ENCODE measurements at places on chromosomes 12 and 14.
A peak's percentile ranks its signal among the peaks of the same experiment; 100 is the strongest.

GRCh38 chr12:95788637-95789036 is 1.9 kb downstream of the NTN4 start:
- no peak for DNase-seq

- no peak for DNase-seq
Measured at GRCh38 chr12:69657376-69658137, 41.5 kb downstream of the BEST3 start.

DNA sequence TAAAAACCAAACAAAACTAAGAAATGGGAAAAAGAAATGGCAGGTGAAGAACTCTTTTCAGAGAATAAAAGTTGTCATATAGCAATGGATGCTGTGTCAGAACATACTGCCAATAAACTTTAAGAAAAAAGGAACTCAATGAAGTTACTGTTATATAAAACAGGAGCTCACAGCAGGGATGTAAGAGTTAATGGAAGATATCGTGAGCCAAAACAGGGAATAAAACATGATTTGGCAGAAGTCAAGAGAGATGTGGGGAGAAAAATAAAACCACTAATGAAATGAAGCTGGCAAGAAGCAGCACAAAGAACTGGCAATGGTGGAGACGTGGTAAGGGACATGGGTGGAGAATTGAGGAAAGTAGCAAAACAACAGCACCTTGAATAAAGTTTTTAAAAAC is 61.0 kb downstream of the TAOK3 start:
- DNase-seq: no peak

DNA sequence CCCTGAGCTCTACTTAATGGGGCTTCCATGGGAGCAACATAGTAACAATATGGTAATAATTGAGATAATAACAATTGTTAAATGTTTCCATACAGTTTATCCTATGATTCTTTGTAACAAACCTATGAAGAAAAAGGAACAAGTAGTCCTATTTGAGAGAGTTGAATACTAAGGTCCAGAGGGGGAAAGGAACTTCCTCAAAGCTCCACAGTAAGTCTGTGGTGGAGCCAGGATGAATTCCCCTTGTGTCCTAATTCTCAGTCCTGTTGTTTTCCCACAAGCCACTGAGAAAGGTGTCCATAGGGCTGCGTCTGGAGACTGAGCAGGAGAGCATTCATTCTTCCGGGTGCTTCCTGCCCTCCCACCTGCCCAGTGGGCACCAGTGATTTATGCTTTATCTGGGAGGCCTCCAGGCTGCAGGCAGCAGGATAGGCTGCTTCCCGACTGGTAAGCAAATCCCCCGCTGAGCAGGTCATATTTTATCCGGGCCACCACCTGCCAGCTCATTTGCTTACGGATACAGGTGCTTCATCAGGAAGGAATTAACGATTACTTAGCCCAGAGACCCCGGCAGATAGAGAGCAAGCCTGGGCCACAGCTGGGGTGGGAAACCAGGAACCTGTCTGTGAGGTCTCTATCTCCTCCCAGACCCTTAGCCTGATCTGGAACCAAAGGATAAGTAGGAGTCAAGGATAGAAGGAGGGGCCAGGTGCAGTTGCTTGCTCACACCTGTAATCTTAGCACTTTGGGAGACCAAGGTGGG is 33.9 kb upstream of the FAM222A start:
- DNase-seq: no peak

DNA sequence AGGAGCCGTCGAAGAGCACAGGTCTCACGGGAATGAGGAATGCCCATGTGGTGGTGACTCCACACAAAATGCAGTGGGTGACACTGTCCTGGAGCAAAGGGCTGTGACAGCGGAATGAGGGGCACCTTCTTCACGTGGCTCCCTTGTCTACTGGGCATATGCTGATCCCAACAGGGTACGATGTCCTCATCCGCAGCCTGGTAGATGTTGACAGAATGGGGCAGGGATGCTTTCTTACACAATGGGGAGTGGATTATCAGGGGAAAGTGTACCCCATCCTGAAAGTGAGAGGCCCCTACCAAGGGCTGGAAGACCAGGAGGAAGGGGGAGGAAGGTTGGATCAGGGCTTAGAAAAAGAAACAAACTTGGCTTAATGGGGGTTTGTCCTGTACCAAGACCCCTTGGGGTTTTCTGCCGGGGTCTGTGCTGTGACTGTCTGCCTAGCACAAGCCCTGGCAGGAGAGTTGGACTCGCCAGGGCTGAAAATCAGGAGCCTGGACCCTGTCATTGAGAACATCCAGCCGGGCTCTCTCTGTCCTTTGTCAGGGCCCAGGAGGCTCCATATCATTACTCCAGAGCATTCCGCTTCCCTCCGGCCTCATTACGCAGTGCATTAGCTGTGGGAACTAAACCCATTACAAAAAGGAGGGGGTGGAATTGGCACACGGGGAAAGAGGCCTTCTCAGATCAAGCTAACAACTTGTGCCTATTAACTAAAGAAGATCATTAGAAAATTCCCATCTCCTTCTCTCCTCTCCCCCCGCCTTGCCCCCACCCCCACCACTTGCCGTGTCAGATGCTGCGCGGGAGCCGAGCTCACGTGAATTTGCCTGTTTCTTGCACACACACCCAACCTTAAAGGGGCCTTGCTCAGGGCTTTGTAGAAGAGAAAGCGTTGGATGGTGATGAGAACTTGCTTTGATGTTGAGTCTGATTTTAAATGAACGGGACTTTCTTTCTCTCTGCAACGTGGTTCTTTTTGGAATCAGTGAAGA is 171.8 kb upstream of the PARP11 start:
- DNase-seq: no peak

GRCh38 chr12:3931206-3931605 is 58.0 kb upstream of the PARP11 start:
- DNase-seq: no peak

DNA sequence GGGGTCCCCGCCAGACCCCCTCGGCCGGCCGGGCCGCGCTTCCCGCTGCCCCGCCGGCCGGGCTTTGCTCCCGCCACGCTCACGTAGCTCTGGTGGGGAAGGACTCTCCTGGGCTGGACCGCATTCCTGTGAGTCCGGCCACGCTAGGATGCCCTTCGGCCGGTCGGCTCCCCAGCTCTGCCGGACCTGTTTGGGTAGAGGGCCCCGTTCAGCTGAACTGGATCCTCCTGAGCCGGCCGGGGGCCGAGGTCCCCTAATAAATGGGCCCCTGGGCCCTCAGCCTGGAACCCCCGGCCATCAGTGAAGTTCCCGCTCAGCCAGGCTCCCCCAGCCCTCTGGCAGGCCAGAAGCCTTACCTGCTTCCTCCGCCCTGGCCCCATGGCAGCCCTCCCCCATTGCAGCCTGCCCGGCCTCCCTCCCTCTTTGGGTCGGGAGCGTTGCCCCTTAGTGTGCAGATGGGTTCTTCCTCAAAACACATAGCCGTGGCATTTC is 593 bp downstream of the UNC119B start:
- DNase-seq: peak; percentile 6

DNA sequence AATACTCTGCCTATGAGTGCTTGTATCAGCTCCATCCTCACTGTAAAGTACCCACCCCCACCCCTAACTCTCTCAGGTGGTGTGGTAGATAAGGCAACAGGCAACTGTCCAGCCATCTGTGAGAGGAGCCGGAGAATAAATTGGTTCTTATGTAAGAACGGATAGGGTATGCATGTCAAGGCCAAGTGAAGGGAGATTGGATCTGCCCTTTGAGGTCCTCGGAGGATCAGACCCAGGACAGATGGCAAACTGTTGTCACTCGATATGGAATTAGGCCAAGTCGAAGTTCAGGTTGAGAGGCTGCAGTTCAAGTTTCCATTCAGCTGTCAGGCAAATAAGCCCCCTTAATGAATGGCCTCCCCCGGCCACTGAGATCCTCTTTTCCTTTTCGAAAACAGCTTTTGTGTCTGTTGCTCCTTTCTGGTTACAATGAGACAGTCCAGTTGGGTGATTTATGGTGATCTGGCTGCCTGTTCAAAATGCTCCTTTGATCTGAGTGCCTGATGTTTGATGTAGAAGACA is 120.3 kb downstream of the VRK1 start:
- no peak for DNase-seq

- DNase-seq: no peak
Measured at GRCh38 chr12:116615141-116615861, 56.1 kb downstream of the MAP1LC3B2 start.

GRCh38 chr14:83711046-83711445 is 1818.9 kb upstream of the FLRT2 start:
- no peak for DNase-seq

GRCh38 chr14:33833706-33834465 is 117.0 kb downstream of the EGLN3 start:
- DNase-seq: no peak

DNA sequence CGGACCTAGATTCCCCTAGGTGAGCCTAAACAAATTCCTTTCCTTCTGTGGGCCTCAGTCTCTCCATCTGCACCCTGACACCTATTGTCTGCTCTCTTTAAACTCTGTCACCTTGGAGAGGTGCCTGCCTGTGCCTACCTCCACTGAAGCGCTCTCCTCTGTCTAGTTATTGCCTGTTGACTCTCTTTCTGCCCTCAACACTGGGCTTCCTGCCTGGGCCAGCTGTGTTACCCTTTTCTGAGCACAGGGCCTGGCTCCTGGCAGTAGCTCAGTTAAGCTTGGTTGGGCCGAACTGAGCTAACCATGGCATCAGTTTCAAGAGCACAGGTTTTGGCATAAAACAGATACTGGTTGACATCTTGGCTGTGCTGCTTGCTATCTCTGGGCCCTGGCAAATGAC is 43.5 kb downstream of the PRMT8 start:
- no peak for DNase-seq

- peak; percentile 14 for DNase-seq
Measured at GRCh38 chr14:22268875-22269274, 320.1 kb downstream of the DAD1 start.

GRCh38 chr14:24274101-24274543 is 2.7 kb upstream of the RABGGTA start:
- DNase-seq: peak; percentile 42

GRCh38 chr12:94172973-94173372 is 24.6 kb downstream of the PLXNC1 start:
- DNase-seq: no peak

DNA sequence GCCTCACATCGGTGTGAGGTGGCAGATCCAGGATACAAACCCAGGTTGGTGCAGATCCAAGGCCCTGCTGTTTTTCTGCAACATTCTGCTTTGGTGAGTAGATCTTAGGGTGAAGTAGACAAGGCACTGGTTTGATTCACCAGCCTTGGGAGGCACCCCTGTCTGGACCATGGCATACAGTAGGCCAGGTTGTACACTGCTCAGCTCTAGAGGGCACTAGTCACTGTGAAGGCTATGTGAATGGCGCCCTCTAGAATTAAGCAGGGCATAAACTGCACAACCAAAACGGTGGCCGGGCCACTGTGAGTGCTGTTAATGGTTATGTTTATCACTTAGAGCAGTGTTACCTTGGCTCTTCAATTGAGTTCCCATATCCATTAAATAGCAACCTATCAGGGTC is 280.6 kb upstream of the PWP1 start:
- DNase-seq: no peak

DNA sequence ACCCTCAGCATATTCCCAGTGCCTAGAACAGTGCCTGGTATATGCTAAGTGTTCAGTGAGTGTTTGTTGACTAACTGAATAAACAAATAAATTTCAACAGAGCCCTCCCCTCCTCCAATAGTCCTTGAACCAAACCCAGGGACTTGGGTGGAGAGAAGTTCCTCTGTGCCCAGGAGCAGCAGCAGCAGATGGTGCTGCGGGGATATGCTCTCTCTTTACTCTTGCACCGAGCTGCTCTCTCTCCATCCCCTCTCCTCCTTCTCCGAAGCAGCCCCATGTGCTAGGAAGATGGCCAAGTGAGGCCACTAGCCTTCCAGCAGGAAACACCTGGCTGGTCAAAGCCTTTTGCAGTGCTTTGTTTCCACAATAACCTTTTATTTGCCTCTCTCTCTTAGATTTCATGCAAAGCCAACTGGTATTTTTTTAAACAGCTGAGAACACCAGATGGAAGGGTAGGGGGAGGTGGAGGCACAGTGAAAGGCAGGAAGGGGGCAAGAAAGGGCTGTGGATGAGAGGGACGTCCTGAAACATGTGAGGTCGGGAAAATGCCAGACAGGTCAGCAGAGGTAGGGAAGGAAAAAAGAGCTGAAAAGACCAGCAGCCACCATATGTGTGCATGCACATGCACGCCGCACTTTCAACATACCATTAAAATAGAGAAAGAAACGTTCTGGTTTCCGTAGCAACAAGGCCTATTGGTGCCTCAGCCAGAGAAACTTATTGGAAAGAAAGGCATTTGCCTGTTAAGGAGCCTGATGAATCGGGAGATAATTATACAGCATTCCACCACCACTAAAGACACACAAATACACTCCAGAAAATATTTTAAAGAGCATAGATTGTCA is 78.9 kb downstream of the EMP1 start:
- no peak for DNase-seq

DNA sequence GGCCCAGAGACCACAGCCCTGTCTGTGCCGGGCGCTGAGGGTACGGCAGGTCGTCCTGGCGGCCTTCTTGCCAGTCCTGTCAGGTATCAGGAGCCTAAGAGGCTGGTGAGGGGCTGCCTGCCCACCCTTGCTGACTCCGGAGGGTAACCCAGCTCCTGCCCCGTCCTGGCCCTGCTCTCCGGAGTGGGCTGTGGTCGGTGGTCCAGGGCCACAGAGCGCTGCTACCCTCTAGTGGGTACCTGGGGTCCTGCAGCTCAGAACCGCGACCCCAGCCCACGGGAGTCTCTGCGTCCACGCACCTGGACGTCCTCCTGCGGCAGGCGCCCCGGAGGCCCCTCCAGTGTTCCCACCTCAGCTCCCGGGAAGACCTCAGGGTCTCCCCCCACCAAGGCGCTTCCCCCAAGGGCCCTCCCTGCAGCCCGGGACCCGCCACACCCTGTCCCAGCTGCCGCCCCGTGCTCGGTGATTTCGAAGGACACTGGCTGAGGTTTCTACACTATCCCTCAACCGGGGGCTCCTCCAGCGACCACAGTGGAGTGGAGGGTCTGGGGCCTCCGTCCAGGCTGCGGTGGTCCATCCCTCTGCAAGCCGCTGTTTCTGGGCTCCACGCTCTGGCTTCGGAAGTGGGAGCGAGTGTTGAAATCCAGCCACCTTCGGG is 75.9 kb upstream of the FBRSL1 start:
- DNase-seq: no peak

- no peak for DNase-seq
Measured at GRCh38 chr12:116006141-116006540, 271.4 kb downstream of the MED13L start.

GRCh38 chr14:47261350-47261749 is 414.1 kb downstream of the MDGA2 start:
- DNase-seq: no peak

GRCh38 chr12:129049917-129050316 is 196.6 kb downstream of the GLT1D1 start:
- no peak for DNase-seq

- no peak for DNase-seq
Measured at GRCh38 chr12:95107362-95107761, 33.9 kb upstream of the NR2C1 start.

- DNase-seq: no peak
Measured at GRCh38 chr12:45994736-45995135, 4.4 kb upstream of the SCAF11 start.

DNA sequence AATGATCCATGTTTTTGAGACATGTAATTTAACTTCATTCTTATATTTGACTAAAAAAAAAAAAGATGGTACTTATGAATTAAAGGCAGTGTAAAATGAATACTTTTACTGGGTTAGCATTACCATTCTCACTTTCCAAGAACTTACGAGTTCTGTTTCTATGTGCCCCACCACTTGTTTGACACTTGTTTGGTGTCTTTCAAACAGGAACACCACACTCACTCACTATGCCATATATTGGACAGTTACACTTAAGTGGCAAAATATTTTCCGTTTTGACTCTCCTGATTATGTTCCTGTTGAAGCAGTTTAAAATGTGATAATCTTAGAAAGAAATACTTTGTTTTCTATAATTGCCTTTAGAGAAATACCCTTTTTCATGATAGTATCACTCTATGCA is 56.6 kb upstream of the ATXN7L3B start:
- DNase-seq: no peak

- DNase-seq: no peak
Measured at GRCh38 chr14:95545515-95546168, 10.8 kb downstream of the GLRX5 start.

All from T-helper 1 cell (primary cell).